CD8-positive, alpha-beta T cell (primary cell): ENCODE measurements at places on chromosomes 1 and 21.

- DNase-seq, result no peak
Measured at GRCh38 chr1:48665708-48666407, 110.8 kb downstream of the BEND5 start.

GRCh38 chr1:52368383-52369172, 2.6 kb upstream of the CC2D1B start:
- DNase-seq, result peak; percentile 68

GRCh38 chr1:89943846-89944781, 50.8 kb upstream of the ZNF326 start:
- no peak for DNase-seq

GRCh38 chr1:76959556-76959955, 92.3 kb downstream of the ST6GALNAC5 start:
- no peak for DNase-seq

DNA sequence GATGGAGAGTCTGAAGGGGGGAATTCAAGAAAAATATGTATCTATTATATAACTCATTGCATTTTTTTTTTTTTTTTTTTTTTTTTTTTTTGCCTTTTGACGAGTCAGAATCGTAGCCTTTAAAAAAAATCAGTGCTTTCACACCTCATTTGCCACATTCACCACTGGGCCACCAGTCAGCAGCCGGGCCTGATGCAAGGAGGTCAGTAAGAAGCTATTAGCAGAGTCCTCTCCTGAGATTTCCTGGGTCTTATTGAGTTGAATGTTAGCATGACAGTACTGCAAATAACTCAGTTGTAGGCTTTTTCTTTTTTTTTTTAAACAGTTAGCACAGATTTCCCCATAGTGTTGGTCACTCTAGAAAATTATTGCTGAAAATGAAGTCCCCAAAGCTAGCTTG, 139.8 kb downstream of the SPATA17 start:
- no peak for DNase-seq

DNA sequence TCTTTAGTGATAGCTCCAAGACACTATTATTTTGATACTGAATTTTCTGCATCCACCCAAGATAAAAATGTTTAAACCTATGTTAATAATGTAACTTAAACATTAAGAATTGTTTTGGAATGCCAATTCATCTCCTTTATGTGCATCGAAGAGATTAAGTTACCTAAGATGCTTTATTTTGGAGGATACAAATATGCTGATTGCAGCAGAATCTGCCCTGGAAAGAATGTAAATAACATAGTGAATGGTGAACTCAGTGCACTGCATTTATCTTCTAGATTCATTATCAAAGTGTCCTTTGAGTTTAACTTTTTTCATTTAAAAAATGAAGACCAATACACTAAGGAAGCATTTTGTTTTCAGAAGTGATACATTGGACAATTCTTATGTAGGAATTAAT, 757.2 kb downstream of the MRPL39 start:
- no peak for DNase-seq

GRCh38 chr1:11494771-11495170, 15.8 kb downstream of the DISP3 start:
- DNase-seq, result no peak

GRCh38 chr1:1115136-1115785, 628 bp downstream of the C1orf159 start:
- DNase-seq, result no peak

- no peak for DNase-seq
Measured at GRCh38 chr1:187054862-187055757, 226.4 kb downstream of the PLA2G4A start.

- no peak for DNase-seq
Measured at GRCh38 chr1:231750818-231751362, 124.3 kb downstream of the DISC1 start.

DNA sequence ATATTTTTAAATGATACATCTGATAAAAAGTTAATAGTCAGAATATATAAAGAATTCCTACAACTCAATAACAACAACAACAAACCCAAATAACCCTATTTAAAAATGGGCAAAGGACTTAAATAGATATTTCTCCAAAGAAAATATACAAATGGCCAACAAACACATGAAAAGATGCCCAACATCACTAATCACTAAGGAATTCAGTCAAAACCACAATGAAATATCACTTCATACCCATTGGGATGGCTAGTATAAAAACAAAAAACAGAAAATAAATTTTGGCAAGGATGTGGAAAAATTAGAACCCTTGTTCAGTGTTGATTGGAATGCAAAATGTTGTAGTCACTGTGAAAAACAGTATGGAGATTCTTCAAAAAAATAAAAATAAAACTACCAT, 184.8 kb upstream of the RAB4A start:
- DNase-seq, result no peak

DNA sequence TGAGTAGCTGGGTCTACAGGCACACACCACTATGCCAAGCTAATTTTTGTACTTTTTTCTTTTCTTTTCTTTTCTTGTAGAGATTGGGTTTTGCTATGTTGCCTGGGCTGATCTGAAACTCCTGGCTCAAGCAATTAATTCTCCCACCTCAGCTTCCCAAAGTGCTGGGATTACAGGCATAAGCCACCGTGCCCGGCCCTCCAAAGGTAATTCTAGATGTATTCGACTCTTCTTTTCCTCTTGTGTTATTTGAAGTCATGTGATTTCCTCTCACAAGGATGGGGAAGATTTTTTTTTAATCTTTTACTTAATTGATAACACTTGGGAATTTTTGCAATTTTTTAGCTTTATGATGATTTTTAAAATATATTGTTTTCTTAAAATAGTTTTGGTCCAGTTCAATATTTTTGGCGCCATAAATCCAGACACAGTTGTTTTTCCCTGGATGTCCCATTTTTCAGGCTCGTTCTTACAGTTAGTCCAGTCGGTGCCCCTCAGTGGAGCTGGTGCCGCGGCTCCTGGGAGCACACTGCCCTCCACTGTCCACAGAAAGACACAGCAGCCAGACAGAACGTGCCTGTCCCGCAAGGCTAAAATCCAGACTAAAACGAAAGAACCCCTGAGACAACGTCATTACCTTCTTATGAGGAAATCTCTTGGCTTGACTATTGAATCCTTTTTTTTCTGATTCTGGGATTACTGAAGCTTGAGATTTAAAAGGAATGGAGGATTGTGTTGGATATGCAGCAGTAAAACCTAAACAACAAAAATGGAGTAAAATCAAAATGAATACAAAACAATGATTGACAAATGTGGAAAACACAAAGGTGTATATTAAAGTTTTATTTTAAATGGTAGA, 22.4 kb downstream of the STPG1 start:
- peak; percentile 53 for DNase-seq

GRCh38 chr1:169906938-169907337, 13.2 kb upstream of the SCYL3 start:
- DNase-seq, result no peak
